ENCODE measurements at places on chromosomes 13 and 19.

DNA sequence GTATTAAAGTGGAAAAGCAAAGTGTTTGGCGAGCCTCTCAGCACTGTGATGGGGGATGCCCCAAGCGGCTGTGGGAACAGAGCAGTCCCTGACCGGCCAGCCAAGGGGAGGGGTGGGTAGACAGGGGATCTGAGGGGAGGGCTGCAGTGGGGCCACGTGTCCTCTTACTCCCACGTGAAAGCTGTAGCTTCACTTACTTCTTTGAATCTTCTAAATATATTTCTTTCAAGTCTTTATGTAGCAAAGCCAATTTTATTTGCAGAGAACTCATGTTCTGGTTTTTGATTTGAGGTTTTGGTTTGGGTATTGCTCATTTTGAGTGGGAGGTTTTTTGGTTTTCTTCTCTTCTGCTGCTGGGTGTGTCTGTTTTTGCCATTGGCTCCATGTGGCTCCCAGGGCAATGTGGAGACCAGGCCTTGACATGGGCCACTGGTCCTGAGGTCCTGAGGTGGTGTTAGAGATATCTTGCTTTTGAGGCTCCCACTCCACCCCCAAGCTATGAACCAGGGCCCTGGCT lies 17.7 kb upstream of the OVOL3 start:
- H3K27me3 ChIP-seq: no peaks in the 10 kb centered on the region
- DNase-seq: no peak
- no peak overlapping the region for H3K27ac ChIP-seq
- H3K36me3 ChIP-seq: no peaks in the 10 kb centered on the region
- no peaks in the 10 kb centered on the region for H3K4me1 ChIP-seq

- no peaks in the 10 kb centered on the region for H3K4me1 ChIP-seq
- no peaks in the 10 kb centered on the region for H3K36me3 ChIP-seq
- no peaks in the 10 kb centered on the region for H3K27me3 ChIP-seq
Measured at GRCh38 chr13:28327373-28328270, 167.3 kb downstream of the FLT1 start.

GRCh38 chr19:3149526-3150505 lies 14.0 kb downstream of the GNA15 start:
- no peaks in the 10 kb centered on the region for H3K27me3 ChIP-seq
- H3K27ac ChIP-seq: no peak overlapping the region
- DNase-seq: no peak
- no peaks in the 10 kb centered on the region for H3K4me1 ChIP-seq
- no peak overlapping the region for H3K4me3 ChIP-seq
- no peaks in the 10 kb centered on the region for H3K36me3 ChIP-seq

DNA sequence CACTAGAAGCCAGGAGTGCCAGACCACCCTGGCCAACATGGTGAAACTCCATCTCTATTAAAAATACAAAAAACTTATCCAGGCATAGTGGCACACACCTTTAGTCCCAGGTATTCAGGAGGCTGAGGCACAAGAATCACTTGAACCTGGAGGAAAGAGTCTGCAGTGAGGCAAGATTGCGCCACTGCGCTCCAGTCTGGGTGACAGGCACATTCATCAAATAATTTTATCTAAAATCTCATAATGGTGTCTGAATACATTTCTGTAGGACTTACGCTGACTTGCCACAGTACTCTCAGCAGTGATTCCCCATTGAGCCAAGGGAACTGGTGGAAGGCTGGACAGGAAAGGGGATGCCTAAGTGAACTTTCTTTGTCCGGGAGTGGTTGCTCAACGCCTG lies 4.3 kb upstream of the ZNF28 start:
- H3K27ac ChIP-seq: no peak overlapping the region
- H3K4me3 ChIP-seq: no peak overlapping the region
- no peaks in the 10 kb centered on the region for H3K36me3 ChIP-seq
- DNase-seq: no peak
- H3K4me1 ChIP-seq: no peaks in the 10 kb centered on the region

DNA sequence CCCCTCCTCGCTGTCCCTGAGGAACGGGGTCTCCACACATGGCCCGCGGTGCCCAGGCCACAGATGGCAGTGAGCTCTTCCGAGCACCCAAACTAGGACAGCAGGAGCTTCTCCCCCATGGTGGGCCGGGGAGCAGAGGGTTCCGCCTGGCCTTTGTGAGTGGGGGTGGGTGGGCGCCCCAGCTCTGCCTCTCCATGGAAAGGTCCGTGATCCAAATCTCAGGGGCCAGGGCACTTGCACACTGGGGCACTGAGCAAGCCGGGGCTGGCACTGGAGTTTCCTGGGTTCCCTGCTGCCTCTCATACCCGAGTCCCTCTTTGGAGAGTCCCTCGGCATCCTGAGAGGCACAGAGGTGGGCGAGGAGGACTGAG lies 2.2 kb upstream of the DIRAS1 start:
- no peak for DNase-seq
- H3K36me3 ChIP-seq: no peaks in the 10 kb centered on the region
- no peak overlapping the region for H3K27ac ChIP-seq
- peak overlapping the region; percentile 34 for H3K4me3 ChIP-seq
- H3K4me1 ChIP-seq: no peaks in the 10 kb centered on the region
- H3K27me3 ChIP-seq: peaks cover 3% of the 10 kb centered on the region
